ENCODE measurements at places on chromosomes 6 and 20.
A peak's percentile ranks its signal among the peaks of the same experiment; 100 is the strongest.

DNA sequence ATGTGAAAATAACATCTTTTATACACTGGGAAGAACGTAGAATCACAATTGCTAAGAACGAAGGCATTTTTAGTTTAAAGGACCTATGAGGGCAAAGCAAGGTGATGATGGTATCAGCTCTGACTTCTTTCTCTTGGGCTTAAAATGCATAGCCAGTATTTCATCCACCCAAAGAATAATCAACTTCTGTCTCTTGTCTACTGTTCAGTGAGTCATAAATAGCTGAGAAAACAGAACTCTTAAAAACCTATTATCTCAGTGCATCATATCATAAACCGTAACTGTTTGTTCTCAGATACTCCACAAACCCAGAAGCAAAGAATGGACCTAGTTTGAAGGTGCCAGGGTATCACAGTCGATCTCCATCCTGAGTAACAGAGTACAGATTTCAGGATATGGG is 5.2 kb downstream of the PHF10 start:
- no peak for DNase-seq

- DNase-seq, result no peak
Observed at GRCh38 chr6:149435919-149436586, 36.0 kb downstream of the SUMO4 start.

GRCh38 chr6:100706491-100706890 is 174.6 kb downstream of the ASCC3 start:
- DNase-seq, result no peak

- DNase-seq, result no peak
Observed at GRCh38 chr20:50254466-50255079, 63.9 kb downstream of the CEBPB start.

DNA sequence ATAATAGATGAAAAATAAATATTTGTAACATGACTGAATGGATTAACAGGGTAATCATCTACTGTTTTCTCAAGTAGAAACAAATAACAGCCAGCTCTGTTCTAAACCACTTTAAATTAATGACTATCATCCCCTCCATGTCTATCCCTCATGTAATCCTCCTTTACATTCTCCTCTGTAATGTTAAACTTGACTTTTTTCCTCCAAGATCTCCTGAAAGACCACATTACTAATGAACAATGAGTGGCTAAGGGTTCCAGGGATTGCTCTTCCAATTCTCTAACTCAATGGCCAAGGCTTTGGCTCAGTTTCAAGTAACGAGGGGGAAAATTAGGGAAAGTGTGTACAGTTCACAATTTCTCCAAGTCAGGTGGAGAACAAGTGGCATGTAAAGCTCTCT is 37.6 kb upstream of the FBXL4 start:
- DNase-seq, result no peak

- DNase-seq, result no peak
Observed at GRCh38 chr6:144063246-144063743, 32.1 kb downstream of the SF3B5 start.

GRCh38 chr6:130895516-130895915 is 68.3 kb downstream of the SMLR1 start:
- DNase-seq, result no peak

DNA sequence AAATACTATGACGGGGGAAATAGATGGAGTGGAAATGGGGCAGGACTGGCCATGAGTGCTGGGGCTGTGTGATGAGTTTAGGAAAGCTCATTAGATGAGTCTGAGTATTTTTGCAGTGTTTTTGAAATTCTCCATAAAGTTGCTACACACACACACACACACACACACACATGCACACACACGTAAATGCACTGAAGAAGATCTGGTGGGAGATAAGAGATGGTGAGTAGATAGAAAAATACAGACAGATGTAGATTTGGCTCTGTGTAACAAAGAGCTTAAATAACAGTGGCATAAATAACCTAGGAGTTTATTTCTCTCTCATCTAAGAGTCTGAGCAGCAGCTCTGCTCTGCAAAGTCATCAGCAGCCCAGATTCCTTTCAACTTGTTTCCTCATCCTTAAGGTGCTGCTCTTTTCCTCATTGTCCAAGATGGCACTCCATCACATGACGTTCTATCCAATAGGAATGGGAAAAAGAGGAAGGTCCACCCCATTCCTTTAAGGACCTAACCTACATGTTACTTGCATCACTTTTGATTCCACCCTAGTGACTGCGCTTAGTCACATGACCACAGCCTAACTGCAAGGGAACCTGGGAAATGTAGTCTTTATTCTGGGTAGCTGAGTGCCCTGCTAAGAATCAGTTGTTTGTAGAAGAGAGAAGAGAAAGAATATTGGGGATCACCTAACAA is 76.4 kb downstream of the EYA2 start:
- no peak for DNase-seq

DNA sequence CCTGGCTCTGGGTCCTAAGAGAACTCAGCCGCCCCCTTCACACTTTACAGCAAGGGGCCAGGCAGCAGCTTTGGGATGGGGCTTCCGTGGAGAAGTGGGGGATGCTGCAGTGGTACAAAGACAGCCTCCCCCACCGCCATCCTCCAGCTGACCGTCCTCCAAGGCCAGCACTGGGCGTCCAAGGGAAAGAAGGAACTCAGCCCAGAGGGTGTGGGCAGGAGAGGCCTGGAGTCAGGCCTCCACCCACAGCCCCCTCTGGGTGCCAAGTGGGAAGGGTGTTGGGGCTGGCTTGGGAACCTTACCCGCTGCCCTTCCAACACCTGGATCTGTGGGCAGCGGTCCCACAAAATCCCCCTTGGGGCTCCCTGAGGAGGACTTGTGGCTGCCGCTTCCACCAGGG is 13.1 kb downstream of the STMN3 start:
- no peak for DNase-seq

DNA sequence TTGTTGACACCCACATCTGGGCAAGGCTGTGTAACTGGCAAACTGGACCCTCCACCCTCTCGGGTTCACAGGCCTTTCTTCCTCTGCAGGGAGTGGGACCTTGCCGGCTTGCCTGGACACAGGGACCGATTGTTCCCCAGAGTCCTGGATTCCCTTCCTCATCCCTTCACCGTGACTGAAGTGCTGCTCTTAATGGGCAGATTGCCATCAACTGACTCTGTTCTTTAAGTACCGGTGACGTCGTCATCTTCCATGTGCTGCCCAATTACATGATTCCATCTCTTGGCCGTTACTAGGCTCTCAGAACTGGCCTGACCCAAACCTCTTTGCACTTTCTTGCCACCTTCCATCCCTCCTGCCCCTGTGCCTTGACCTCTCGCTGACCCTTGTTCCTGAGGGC is 85.4 kb downstream of the EYA4 start:
- no peak for DNase-seq

GRCh38 chr20:57451795-57452661 is 60.8 kb downstream of the RBM38 start:
- no peak for DNase-seq

DNA sequence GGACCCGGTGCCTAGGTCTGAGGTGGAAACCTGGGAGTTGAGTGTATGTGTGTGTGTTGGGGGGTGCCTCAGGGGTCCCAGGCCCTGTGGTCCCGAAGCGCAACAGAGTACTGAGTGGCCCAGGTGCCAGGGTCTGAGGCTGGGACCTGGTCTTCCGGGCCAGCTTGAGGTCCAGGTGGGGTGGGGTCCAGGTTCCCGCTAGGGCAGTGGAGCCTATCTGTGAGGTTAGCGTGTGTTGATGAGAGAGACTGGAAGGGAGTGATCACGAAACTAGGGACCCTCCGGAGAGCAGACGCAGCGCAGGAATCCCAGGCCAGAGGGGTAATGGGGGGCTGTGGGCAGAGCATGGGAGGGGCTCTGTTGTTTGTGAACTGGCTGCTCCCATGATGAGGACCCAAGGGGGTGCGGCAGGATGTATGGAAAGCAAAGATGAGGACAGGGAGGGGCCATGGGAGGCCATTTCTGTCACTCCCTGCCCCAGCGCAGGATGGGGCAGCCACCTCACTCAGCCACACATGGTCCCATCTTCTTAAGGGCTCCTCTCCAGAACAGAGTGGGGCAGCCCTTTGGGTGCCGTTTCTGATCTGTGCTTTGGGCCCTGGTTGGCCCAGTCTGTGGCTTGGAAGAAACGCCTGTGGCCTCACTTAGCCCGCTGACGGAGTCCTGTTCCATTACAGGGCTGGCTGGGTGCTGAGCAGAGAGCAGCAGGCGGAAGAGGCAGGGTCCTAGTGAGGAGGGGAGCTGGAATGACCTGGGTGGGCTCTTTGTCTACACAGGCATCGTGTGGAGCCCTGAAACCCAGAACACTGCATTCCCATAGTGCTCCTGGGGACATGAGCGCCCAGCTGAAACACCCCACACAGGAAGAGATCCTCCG is 872 bp downstream of the HSPA12B start:
- DNase-seq, result no peak

GRCh38 chr6:33914645-33915044 is 110.8 kb upstream of the MLN start:
- peak; percentile 54 for DNase-seq

DNA sequence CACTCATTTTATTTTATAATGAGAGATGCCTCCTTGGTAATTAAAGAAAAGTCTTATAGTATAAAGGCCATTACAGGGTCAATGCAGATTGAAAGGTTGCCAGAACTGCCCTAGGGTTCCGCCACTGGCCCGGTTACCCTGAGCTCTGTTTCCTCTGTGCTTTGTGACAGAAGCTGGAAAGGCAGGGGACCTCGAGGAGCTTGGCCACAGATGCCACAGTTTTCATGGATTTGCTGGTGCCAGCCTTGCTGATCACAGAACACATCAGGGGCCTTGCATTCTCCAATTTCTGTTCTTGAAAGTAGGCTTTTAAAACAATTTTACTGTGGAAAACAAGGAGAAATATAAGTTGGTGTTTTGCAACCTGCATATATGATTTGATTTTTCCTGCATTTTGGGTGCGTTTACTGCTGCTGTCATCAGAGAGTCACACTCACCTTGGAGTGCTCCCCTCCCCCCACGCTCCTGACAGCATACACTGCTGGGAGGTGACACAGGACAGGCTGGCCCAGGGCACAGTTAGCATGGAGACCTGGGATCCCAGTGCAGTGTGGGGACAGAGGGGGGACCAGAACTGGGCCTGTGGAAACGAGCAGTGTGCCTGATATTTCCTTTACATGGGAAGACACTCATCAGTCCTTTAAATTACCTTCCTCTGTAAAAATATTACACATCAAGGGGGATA is 142.8 kb downstream of the CFAP61 start:
- DNase-seq, result no peak

DNA sequence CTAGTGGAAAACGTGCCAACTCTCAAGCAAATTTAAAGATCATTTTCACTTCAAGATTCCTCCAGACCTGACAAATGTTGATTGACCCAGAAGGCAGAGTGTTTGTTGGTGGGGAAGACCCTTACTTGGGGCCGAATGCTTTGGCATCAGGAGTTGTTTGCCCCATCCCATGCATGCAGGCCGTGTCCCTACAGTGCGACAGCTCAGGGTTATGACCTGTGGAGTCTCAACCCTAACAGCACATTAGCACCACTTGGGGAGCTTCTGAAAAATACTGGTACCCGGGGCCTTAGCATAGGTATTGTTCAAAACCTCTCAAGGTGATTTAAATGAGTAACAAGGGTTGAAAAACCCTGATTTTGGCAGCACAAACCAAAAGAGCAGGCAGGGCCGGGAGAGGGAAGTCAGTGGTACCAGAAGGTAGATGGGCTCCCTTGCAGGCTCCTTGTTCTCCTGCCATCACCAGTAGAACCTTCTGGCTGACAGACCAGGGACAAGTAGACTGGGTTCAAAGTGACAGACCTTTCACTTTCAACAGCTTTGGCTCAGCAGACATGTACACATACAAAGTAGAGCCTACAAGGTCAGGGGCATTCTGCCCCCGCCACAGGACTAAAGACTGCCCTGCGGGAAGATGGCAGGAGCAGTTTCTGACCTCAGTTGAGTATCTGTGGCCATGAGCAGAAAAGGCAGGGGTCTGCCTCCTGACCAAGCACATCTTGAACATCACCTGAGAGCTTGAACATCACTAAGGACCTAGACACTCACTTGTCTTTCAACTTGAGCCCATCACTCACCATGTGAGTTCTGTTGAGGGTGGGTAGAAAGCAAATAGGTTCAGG is 39.6 kb downstream of the PLCG1 start:
- no peak for DNase-seq

GRCh38 chr6:129507846-129508245 is 202.1 kb downstream of the ARHGAP18 start:
- no peak for DNase-seq

DNA sequence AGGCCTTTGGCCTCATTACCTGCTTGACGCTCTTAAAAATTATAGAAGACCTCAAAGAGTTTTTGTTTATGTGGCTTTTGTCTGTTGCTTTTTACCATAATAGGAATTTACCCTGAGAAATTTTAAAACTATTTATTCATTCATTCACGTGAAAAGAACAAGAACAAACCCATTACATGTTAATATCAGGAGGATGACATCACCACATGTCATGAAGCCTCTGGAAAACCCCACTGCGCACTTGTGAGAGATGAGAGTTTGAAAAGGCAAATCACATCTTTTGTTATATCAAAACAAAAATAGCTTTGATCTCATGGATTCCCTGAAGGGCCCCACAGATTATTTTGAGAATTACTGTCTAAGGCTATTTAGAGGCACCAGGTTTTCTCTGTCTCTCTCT is 61.3 kb upstream of the EYA2 start:
- no peak for DNase-seq

- DNase-seq, result no peak
Observed at GRCh38 chr20:8287340-8287739, 155.3 kb downstream of the PLCB1 start.

GRCh38 chr6:12679341-12679740 is 37.2 kb upstream of the PHACTR1 start:
- DNase-seq, result no peak

DNA sequence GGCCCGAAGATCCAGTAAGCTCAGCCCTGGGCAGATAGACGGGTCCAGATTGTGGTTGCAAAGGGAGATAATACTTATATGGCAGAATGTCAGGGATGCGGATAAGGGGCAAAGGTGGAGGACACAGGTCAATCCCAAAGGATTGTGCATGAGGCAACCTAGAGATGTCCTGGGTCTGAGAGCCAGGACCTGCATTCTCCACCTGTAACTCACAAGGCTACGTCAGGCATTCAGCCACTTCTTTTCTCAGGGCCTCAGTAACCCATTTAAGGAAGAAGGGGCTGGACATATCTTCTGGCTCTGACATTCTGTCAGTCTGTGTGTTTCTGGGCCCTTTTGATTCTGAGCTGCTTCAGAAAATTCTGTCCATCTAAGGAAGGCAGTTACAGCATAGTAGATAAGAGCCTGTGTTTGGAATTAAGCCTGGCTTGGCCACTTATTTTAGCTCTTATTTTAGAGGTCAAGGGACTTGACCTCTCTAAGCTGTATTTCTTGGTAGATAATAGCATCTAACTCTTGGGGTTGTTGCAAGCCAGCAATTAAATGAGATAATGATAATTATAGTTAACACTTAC is 40.2 kb downstream of the CNBD2 start:
- no peak for DNase-seq

DNA sequence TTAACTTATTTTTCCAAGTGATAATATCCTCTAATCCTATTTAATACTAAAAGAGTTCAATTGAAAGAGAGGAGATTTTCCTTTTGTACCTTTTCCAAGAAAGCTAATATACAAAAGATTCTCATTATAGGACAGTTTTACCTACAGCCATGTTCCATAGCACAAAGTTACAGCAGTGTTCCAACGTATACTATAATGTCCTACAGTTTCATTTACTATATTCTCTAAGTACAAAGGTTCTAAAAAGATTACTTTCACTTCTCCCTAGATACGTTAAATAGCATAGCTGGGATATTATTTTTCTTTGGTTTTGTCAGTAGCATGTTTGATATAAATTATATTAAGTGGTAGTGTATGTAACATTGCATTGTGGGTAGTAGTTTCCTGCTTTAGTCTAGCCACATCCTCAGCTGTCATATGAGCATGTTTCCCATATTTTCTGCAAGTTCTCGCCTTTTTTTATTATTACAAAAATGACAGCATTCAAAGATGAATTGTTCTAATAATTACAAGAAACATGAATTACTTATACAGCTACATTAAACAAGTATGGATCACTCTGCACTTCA is 4.4 kb upstream of the RUNX2 start:
- DNase-seq, result no peak

Data from stimulated activated CD4-positive, alpha-beta T cell treated with anti-CD3 and anti-CD28 coated beads, Interleukin-4, amount 100 ng/mL, for 4 hours (primary cell).